Hippocampal formation (tissue), 2 donors: ENCODE measurements at places on chromosomes 4 and X.

GRCh38 chr4:178174756-178175155 lies 732.5 kb upstream of the AGA start:
- DNase-seq = no peak

GRCh38 chr4:95693594-95693993 lies 144.8 kb upstream of the UNC5C start:
- no peak for DNase-seq

GRCh38 chrX:44961817-44962607 lies 89.0 kb downstream of the KDM6A start:
- no peak for DNase-seq

DNA sequence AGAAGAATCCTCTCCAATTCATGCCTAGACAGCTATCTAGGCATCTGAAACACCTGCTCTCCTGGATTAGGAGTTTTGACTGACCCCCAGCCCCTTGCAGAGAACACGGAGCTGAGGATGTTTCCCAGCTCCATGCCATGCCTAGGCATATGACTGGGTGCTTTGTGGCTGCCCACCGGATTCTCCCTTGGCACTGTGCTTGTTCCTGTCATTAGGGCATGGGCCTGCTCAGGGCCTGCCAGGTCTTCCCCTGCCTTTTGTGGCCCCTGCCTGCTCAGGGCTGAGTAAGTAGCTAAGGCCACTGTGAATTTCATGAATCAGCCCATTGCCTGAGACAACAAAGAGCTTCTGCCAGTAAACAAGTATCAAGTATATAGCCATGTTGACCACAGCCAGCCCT lies 867.4 kb downstream of the TECRL start:
- DNase-seq = no peak

DNA sequence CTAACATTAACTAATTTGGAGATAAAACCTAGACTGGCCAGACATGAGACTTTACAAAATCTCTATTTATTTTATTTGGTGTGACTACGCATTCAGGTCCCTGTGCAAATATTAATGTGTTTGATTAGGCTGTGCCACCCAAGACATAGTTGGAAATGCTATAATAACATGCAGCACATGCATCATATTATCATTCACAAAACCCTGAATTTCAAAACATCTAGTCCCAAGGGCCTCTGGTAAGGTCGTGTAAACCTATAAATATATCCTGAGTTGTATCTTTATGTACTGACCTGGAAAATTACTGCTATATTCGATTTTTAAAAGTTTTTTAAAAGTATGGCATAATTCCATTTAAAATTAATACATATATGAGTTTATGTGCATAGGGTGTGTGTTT lies 47.1 kb upstream of the FAT4 start:
- DNase-seq = no peak

GRCh38 chr4:92636038-92636806 lies 332.5 kb downstream of the GRID2 start:
- peak; percentile 28 for DNase-seq

GRCh38 chrX:12961196-12961718 lies 13.7 kb upstream of the TMSB4X start:
- DNase-seq = no peak

DNA sequence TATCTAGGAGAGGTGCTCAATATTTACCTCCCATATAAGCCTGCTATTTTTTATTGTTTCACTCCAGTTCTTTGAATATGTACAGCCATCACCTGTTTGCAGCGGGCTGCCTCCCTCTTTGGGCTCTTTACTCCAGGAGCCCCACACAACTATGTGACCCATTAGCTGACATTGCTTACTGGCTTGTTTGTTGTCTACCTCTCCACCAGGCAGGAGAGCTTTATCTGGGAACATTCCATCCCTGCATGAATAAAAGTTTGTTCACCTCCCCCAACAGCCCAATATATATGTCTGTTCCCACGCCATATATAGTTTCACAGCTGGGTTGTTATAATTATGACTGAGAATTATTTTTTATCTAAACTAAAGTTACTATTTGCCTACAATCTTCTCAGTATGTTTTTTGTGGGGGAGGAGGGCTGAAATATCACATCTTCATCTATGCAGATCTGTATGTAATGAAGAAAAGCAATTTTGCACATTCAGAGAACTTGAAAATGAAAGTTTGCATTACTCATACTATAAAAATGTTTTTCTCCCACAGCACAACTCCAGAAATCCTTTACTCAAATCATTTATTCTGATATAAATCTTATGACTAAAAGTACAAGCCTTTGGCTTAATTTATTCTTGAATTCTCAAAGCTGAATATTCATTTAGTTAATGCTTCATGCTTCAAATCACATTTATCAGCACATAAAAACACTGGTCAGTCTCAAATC lies 61.2 kb upstream of the DAPP1 start:
- DNase-seq = peak; percentile 5

- no peak for DNase-seq
Measured at GRCh38 chr4:28948501-28948900, 1771.7 kb upstream of the PCDH7 start.

GRCh38 chr4:1846580-1846979 lies 9.4 kb downstream of the LETM1 start:
- DNase-seq = no peak

DNA sequence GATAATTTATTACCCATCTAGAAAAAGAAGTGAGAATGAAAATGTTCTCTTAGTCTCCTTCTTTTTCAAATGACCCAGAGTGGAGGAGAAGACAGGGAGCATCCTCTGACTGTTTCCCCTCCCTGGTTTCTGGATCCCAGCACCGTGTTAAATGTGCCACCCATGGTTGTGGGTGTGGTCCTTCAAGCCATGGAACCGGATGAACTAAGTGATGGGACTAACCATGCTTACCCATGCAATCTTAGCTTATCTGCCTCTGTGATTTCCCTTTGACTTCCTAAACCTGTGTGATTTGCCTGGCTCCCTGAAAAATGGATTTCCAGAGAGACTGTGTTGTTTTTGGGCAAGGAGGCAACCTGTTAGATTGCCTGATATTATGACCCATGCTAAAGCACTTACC lies 437.1 kb downstream of the MAGEB5 start:
- no peak for DNase-seq

GRCh38 chr4:8355864-8356565 lies 84.5 kb downstream of the ACOX3 start:
- DNase-seq = no peak
